ENCODE measurements at places on chromosomes 1 and 21. TPM values are rescaled to one million over a fixed set of nuclear protein-coding genes. Genes with fewer than 3 reads are reported as not detected.

FAM78B gene
- total RNA-seq = 0.93 TPM

SRGAP2 gene
- total RNA-seq = 65.4 TPM

LRRC7 gene
- not detected for total RNA-seq

ABCA4 gene
- total RNA-seq = 1.7 TPM

NUP133 gene
- 30.2 TPM for total RNA-seq

All from left lung (tissue), 14 donors.